Stimulated activated CD4-positive, alpha-beta T cell treated with anti-CD3 and anti-CD28 coated beads, Interleukin-15, amount 100 ng/mL, for 1 hour (primary cell): ENCODE measurements at places on chromosomes 3 and 15.

DNA sequence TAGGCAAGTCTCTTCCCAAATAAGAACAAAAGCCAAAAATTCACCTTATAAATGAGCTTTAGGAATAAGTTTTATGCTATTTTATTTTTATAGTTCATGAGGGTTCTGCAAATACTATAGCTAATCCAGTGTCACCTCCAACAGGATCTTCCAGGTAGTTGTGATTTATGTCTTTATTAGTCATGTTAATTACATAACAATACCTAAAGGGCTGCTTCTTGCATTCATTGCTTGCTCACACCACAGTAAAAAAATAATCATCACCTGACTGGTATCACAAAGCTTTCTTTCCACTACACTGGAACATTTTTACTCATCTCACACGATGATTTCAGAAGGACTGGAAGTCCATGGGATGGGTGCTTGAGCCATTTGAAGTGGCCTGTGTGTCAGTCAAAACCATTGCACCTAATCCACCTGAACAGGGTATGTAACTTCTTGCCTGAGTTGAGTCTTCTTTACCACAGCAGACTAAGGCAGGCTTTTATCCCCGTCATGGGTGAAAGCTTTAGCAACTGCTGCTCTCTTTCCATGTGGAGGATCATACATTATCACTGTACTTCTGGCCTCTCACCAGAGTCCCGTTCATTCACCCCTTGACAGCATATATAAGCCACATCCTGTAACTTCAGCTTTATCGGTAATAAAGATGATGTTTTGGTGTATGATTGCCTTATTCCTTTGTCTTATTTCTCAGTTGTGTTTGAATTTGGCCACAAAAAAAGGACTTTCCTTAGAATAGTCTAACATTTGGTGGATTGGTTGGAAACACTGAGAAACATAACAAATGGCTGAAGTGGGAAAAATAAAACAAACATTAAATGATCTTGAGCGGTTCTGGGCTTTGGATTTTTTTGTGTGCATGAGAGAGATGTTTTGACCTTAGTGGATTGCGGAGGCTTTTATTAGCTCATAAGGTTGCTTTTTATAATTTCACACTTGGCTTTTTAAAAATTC is 382.6 kb upstream of the THBS1 start:
- no peak for DNase-seq

DNA sequence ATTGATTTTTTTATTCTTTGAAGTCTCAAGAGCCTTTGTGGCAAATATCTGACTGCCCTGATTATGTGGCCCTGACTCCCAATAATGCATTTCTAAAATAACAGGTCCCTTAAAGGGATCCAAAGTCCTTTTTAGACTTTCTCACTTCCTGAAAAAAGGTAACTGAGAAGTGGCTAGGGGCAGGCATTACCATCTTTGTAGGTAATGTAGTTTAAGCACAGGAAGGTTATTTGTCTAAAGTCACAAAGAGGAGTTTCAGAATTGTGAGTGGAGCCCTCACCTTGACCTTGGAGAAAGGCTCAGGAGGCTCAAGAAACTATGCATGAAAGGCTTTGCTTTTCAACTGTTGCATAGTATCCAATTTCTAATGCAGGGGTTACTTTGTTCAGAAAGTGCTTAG is 142.9 kb upstream of the MRPL3 start:
- DNase-seq = no peak

- no peak for DNase-seq
Measured at GRCh38 chr3:160174621-160175020, 50.6 kb upstream of the C3orf80 start.

- DNase-seq = no peak
Measured at GRCh38 chr3:105801397-105801796, 67.4 kb downstream of the CBLB start.

DNA sequence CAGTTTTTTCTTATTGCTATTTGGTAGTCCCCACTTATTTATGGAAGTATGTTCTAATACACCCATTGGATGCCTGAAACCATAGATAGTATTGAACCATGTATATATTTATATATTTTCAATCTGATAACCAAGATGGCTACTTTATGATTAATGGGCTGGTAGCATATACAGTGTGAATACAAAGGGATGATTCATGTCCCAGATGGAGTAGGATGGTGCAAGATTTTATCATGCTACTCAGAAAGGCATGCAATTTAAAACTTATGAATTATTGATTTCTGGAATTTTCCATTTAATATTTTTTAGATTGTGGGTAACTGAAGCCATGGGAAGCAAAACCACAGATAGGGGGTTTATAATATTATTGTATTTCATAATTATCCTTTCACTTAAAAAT is 35.2 kb downstream of the AP4E1 start:
- DNase-seq = no peak

DNA sequence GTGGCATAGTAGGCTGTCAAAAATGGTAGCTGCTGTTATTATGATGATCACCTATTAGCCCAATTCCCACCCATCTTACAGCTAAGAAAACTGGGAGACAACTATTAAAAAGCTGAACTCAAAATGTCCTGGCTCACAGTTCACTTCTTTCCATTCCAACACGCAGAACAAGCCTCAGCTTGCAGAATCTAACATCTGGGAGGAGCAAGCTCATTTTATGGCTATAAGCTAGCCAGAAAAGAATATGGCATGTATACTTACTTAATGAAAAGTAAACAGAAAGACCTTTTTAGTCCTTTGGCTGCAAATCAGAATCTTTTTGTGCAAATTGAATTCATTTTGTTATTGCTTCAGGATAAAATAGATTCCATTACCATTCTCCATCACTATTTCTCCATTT is 34.8 kb upstream of the CFAP20DC start:
- DNase-seq = no peak

DNA sequence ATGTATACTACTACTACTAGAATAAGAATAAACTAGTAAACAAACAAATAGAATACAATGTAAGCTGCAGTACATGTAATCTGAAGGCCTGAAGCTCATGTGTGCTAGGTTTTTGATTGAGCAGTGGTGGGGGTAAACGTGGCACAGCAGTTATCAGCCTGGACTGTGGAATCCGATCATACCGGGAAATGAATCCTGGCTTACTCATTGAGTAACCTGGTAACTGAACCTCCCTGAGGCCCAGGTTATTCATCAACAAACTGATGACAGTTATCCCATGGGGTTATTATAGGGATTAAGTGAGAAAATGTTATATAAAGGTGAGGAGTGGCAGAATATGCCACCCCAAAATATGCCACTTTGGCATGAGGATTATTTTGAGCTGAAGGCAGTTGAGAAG is 339.1 kb downstream of the FHIT start:
- no peak for DNase-seq

- DNase-seq = no peak
Measured at GRCh38 chr15:60371175-60372051, 26.4 kb downstream of the ANXA2 start.

DNA sequence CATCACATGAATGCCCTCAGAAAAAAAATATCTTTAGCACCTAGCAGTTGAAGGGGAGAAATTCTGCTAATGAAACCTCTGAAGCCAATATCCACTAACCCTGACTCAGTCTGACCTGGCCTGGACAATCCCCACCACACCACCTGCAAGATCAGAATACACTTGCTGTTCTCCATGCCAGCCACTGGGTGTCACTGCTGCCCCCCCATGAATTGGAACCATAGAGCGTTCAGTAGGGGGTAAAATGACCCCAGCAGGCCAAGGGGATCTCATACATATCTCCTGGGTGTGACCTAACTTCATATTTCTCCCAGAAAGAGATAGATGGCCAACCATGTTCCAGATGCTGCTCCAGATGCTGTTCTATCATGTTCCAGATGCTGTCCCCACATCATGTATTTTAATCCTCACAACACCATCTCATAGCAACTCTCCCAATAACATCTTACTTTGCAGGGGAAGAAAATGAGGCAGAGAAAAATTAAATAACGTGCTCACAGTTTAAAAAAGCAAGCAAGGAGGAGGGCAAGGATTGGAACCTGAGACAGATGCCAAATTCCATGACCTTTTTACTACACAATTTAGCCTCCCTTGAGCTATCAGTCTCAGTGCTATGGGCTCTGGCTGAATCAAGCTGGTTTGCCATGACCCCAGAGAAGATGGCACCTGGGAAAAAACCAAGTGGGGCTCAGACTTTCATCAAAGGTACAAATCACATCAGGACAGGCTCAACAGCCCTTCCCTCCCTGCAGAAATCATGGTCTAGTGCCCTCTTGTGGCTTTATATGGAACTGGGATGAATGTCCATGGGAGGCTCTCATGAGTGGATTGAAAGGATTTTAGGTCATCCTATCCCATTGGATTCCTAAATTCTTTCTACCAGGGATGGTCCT is 12.4 kb downstream of the NTRK3 start:
- DNase-seq = no peak

GRCh38 chr15:73022161-73022560 is 30.1 kb upstream of the NEO1 start:
- no peak for DNase-seq
